ENCODE measurements at places on chromosomes 11 and 22.
A peak's percentile ranks its signal among the peaks of the same experiment; 100 is the strongest.

GRCh38 chr11:117412653-117413275 is 85.1 kb downstream of the CEP164 start:
- no peak for DNase-seq

GRCh38 chr11:1012740-1013630 is 23.5 kb downstream of the MUC6 start:
- DNase-seq, result peak; percentile 32

DNA sequence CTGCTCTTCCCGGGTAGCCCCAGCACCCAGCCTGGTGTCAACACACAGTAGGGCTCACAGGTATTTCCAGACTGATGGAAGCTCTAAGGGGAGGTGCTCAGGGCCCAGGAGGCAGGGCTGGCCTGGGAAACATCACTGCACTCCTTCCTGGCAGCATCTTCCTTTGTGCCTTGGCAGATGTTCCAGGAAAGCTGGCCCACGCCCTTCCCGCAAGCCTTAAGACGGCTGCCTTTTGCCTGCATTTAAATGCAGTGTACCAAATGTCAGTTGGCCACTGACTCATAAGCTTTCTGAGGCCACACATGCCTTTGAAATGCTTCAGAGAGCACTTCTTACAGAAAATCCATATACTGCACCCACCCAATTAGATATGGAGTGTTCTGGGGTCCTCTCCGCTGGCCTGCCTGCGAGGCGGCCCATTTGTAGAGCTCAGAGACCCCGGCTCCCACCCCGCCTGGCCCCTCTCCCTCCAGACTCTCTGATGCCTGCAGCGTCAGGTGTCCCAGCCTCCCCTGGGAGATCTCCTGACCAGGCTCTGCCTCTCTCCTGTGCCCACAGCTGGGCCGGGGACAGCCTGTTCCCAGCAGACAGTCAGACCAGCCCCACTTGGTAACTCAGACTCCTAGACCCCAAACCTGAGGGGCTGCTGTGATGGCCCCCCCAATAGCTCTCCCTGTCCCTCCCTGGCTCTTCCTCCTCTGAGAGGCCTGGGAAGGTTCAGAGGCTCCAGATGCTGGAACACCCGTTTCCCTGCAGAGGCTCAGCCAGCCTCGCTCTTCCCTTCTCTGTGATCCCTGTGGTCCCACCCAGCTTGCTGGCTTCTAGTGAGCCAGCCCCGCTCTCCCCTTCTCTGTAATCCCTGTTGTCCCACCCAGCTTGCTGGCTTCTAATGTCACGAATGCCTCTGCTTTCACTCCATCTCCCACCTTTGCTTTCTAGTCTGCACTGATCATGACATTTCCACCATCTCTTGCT is 47.6 kb upstream of the THY1 start:
- no peak for DNase-seq

GRCh38 chr11:403761-404431 is 9.9 kb downstream of the PKP3 start:
- DNase-seq, result no peak

- no peak for DNase-seq
These were observed 21.6 kb downstream of the MGAT3 start for GRCh38 chr22:39478441-39478850.

DNA sequence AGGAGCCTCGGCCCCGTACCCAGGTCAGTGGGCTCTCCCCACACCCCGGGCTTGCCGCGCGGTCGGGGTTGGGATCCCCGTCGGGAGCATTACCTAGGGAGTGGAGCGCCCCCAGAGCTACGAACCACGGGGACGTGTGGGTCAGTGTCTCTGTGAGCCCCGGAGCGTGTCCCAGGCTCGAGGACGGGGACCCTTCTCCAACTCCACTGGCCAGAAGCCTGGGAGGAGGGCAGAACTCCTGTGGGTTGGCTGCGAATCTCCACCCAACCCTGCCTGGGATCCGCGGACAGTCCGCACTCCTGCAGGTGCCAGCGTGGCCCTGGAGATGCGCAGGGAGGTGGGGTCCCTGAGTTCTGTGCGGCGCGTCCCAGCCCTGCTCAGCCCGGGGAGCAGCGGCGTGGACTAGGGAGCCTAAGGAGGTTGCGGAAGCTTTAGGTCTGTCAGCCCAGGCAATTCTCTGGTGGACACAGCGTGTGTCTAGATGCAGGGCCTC is 346 bp downstream of the PPFIBP2 start:
- no peak for DNase-seq

GRCh38 chr11:72100462-72100861 is 2.6 kb downstream of the LAMTOR1 start:
- no peak for DNase-seq

DNA sequence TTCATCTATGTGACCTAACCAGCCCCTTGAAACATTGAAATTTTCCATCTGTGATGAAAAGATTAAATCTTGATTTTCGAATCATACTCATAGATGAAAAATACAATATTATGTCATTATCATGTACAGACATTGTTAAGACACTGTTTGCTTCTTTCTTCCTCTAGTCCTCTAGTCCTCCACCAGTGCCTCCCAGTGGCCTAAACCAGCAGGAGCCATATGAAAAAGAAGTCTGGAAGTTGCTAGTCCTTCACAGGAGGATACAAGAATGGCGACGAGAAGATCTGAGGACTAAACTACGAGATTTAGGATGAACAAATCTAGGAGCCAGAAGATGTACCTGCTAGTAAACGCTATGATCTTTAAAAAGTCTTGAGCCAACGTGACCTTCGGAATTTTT is 134.1 kb downstream of the SLC17A6 start:
- DNase-seq, result no peak

DNA sequence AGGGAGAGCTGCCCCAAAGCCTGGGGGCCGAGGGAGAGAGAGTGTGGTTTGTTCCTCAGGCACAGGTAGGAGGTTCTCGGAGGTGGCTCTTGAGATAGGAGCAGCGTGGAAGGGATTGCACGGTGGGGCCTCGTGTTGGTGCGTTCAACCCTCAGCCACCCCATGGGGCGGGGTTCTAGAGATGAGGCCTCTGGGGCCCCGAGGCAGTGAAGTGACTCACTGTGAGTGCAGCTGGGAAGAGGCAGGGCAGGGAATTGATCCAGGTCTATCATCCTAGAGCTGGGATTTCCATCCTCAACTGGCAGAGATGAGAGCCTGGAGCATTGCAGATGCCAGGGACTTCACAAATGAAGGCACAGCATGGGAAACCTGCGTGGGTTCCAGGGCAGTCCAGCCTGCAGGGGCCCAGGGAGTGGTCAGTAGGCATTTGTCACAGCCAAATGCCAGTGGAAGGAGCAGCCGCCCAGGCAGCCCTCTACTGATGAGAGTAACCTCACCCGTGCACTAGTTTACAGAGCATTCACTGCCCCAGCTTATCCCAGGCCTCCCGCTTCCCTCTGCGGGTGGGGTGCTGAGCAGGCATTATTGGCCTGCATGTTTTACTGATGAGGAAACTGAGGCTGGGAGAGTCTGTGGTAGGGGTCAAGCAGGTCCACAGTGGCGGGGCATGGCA is 5.1 kb upstream of the SMARCB1 start:
- DNase-seq, result no peak

GRCh38 chr11:117189191-117189940 is 9.8 kb upstream of the TAGLN start:
- DNase-seq, result no peak

DNA sequence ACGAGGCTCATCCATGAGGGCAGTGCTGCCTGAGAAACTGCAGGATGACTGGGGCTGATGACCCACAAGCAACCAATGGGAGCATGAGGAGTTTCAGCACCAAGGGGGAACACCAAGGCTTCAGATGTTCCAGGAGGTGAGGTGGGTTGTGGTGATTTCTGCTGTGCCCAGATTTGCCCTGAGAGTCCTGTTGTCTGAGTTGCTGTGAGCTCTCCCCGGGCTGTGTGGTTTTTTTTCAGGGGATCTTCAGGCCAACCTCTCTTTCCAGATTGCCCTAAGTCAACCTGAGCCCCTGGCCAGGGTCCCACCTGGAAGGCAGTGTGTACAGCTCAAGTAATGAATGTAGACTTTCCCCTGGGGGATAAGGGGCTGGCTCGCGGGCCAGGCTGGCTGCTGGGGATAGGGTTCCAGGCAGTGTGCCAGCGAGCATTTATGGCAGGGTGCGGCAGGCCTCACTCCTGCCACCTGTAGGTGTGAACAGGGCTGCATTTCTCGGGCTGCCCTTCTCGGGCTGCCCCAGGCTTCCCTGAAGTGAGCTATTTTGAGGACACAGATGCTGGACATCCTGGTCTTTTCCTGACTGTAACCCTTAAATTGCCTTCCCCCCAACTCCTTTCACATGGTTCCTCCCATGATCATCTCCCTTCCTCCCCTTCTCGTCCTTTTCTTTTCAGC is 9.8 kb downstream of the SLC22A6 start:
- DNase-seq, result peak; percentile 3

DNA sequence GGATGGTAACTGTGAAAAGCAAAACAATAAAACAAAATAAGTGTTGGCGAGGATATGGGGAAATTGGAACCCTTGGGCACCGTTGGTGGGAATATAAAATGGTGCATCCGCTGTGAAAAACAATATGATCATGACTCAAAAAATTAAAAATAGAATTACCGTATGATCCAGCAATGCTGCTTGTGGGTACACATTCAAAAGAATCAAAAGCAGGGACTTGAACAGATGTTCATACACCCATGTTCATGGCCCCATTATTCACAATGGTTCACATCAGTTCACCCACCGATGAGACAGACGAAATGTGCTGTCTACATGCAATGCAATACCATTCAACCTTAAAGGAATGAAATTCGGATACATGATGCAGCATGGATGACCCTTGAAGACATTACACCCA is 1.2 kb upstream of the DERL3 start:
- DNase-seq, result no peak

GRCh38 chr11:36077886-36078685 is 134.2 kb downstream of the LDLRAD3 start:
- DNase-seq, result no peak

- DNase-seq, result no peak
These were observed 22.4 kb upstream of the CHST1 start for GRCh38 chr11:45687836-45688235.

DNA sequence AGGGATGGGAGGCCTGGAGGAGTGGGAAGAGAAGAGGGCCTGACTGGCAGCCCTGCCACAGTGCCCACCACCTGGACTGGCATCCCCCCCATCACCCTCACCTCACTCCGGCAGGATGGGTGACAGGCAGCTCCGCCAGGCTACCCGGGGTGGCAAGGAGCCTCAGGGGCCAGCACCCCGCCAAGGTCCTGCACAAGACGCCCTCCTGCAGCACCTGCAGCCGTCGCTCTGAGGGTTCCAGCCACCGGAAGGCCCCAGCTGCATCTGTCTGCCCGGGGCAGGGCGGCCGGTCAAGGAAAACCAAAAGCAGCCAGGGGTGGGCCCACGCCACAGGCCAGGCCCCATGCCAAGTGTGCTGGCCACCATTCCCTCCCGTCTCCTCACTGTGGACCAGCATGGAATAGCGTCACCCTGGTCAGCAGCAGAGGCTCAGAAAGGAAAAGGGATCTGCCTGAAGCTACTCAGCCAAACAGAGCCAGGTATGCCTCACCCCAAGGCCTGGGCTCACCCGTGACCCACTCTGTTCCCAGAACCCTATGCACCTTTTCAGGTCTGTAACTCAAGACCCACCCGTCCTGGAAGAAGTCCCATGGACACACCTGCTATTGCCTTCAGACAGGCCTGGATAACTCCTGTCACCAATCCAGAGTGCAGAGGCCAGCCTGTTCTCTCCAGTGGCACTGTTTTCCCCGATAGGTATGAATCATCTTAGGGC is 7.0 kb downstream of the RHBDD3 start:
- no peak for DNase-seq

- no peak for DNase-seq
These were observed 2.3 kb upstream of the INPPL1 start for GRCh38 chr11:72222106-72222891.

DNA sequence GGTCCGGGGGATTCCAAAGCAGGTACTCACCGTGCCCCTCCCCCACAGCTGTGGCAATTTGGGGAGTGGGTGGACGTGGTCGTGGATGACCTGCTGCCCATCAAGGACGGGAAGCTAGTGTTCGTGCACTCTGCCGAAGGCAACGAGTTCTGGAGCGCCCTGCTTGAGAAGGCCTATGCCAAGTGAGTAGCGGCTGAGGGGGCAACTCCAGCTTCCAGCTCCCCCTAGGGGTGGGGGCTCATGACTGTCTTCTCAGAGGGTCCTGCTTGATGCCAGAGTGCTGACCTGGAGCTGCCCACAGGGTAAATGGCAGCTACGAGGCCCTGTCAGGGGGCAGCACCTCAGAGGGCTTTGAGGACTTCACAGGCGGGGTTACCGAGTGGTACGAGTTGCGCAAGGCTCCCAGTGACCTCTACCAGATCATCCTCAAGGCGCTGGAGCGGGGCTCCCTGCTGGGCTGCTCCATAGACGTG is 4.2 kb downstream of the CAPN1 start:
- DNase-seq, result no peak

DNA sequence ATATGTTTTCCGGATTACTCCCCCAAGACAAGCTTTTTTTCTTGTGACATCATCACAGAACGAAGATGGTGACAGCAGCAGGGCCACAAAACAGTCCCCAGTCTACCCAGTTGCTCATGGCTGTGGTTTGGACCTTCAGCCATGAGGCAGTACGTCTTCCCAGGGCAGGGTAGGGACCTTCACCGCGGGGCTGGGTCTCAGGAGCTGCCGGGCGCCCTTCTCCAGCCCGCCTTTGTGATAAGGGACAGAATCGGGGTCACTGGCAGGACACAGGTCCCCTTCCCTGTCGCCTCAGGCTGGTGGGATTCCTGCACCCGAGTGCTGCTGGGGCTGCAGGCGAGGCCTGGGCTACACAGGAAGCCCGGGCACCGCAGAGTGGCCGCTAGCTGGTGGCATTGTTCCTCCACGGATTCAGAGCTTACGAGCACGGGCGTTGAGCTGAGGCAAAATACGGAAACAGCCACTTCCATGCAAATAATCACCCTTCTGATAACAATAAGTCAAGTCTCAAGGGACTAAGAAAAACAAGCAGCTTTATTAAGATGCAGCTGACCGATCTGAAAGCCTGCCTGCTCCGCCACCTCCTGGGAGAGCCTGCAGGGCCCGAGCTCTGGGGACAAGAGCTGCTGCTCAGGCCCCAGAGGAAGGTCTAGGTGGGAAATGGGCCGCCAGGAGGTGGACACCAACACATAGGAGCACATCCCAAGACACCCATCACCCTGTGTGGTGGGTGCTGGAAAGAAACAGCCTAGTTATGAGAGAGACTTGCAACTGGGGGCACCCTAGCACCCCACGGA is 12.3 kb downstream of the TBX1 start:
- DNase-seq, result no peak

DNA sequence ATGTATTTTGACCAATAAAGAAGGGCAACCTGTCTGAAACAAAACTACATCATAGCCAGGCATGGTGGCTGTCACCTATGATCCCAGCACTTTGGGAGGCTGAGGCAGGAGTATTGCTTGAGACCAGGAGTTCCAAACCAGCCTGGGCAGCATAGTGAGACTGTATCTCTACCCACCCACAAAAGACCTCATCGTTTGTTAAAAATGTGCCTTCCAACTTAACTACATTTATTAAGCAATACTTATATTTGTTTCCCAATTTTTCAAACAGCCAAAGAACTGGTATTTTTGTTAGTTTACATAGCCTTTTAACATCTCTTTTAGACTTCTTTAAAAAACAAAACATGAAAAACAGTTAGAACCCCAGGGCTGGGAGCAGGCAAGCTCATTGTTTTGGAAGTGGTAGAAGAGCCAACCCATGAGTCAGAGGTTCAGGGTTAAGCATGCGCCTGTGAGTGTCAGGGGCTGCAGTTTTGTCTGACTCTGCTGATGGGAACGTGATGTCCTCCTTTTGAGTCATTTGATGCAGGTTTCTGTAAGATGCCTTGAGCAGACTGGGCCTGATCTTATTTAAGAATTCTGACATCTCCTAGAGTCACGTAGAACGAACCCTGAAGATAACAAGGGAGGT is 53.9 kb upstream of the CRTAM start:
- no peak for DNase-seq
